ENCODE measurements at places on chromosomes 2 and 18. TPM values are rescaled to one million over a fixed set of nuclear protein-coding genes. Genes with fewer than 3 reads are reported as not detected.

GRCh38 chr2:172811027-172811426 lies 75.4 kb downstream of the RAPGEF4 start:
- DNase-seq = no peak

Gene GPAT2
- total RNA-seq = 1.9 TPM

- no peak for DNase-seq
Measured at GRCh38 chr2:71812736-71813135, 334.9 kb downstream of the CYP26B1 start.

DNA sequence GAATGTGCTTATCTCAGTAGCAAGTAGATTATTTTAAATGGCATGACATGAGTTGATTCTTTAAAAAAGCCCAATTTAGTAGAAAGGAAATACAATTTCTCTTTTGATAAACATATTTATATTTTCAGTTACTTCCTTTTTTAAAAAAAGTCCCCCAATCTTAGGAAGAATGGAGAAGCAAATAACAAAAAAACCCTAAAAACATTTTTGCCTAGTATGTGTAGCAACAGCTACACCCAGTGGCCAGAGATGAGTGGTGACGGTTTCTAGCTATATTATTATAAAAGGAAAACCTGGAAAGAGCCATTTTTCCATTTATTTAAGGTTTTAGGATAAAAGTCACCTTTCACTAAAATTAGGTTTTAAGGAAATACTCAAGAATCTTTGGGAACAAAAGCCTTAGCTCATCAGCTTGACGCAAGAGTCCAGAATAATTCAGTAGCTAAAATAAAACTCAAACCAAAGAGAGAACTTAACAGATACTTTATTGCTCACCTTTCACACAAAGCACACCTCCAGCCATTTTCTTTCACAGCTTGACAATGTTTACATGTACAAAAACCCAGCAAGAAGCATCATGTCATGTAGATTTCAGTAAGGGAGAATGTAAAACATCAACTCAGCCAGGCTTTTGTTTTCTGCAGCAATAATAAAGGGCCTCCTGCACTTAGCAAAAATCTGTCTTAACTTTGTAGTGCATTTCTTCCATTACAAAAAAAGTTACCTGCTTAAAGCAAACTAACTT lies 15.7 kb downstream of the FAM98A start:
- peak; percentile 54 for DNase-seq

Gene SERPINB4
- not detected for total RNA-seq

Gene KLHL41
- total RNA-seq = 0.43 TPM

All from fibroblast of villous mesenchyme (primary cell).